ENCODE measurements at places on chromosomes 6 and 20. TPM values are rescaled to one million over a fixed set of nuclear protein-coding genes. Genes with fewer than 3 reads are reported as not detected.

GRCh38 chr6:25025248-25025918, 89.6 kb upstream of the RIPOR2 start:
- DNase-seq = no peak

DNA sequence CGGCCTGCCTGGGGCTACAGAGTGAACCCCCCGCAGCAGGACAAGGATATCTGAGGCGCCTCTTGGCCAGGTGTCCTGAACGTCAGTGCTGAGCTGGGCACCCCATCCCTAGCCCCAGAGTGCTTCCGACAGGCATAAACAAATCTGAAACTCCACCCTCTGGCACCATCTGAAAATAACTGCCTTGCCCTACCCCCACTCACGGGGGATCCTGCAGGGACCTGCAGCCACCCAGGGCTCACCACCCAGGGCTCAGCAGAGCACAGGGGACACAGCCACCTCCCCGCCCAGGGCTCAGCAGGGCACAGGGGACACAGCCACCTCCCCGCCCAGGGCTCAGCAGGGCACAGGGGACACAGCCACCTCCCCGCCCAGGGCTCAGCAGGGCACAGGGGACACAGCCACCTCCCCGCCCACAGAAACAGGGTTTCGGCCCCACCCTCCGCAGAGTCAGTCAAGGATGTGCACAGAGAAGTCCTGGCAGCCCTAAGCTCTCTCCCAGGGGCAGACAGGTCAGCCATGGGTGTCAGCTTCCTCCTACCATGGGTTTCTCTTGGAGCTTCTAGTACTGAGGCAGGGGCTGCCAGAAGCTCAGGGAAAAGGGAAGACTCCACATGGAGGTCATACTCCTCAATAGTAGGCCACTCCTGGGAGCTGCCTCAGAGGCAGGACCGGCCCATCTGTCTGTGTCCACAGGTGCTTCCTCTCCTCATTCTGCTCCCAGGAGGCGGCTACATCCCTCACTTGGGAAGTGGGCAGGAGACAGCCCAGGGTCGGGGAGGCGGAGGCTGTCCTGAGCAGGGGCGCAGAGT, 4.6 kb downstream of the UCKL1 start:
- peak; percentile 55 for DNase-seq

- DNase-seq = no peak
Measured at GRCh38 chr6:2531426-2532215, 219.1 kb downstream of the MYLK4 start.

DNA sequence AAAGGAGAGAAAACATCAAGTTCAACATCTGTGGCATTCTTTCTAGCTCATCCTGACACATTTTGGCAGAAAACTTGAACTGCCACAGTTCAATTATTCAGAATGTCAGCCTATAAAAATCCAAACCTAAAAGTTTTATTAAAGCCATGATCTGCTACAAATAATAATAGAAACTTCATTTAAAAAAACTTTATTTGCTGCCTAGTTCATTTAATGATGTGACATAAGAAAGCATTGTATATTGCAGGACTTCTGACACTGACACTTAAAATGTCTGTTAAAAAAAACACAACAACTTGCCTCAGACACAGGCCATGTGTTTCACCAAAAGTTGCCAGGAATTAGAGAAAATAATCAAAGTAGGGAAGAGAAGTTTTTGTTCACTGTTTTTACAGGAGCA, 88.3 kb upstream of the HTR1E start:
- DNase-seq = no peak

- DNase-seq = no peak
Measured at GRCh38 chr6:87660226-87660911, 41.7 kb downstream of the AKIRIN2 start.

DNA sequence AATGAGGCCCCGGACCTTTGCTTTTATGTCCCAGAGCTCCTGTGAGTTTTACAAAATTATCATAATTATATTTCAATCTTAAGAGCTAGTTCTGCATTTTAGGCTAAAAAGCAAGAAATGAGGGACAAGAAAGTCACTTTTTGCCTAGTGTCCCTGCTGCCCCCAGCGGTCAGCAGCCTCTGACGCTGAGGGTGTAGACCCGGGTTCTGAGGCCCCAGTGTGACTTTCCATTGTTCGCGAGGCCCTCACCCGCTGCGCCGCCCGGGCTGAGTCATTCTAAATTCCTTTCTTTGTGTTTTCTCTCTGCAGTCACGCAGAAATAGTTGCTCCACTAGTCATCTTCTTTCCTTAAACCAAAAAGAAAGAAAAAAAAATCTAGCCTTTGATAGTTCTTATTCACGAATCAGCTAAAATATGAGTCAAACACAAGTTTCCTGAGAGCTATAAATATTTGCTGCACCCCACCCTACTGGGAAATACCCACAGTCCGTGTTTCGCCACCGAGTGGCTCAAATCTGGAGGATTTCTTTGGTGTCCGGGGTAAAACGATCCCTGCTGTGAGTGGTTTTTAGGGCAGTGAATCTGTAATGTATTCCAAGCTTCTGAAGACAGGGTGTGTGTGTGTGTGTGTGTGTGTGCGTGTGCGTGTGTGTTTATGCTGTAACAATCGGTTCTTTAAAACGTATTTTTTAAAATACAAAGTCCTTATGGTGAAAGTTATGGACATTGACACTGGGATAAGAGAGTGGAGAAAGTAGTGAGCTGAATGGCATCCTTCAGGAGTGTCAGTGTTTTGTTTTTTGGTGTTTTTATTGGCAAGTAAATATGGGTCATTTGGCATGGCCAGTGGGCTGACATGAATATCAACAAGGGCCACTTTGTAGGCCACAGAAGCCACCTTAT, 59.7 kb upstream of the EEF1A1 start:
- DNase-seq = peak; percentile 78

- no peak for DNase-seq
Measured at GRCh38 chr6:12436683-12437082, 146.5 kb downstream of the EDN1 start.

GRCh38 chr6:52834481-52834880, 6.1 kb downstream of the GSTA5 start:
- no peak for DNase-seq

DNA sequence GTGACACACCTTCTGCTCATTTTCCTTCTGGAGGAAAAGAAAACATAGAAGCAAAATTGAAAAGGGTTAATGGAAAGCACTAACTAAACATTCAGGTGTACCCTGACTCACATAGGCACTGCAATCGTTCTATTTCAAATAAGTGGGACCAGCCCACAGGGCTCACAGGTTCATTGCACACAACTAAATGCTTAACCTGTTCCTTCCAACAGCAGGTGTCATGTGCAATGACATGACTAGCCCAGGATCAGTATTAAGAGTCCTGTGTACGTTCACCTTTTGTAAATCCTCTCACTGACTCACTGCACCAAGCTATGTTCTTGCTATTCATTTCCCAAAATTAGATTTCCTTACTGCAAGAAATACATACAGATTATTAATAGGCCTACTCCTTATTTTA, 151.3 kb downstream of the GMPR start:
- no peak for DNase-seq

GRCh38 chr20:47127546-47127945, 229.0 kb downstream of the ZMYND8 start:
- no peak for DNase-seq

- DNase-seq = no peak
Measured at GRCh38 chr6:163571730-163572129, 157.2 kb downstream of the QKI start.

DNA sequence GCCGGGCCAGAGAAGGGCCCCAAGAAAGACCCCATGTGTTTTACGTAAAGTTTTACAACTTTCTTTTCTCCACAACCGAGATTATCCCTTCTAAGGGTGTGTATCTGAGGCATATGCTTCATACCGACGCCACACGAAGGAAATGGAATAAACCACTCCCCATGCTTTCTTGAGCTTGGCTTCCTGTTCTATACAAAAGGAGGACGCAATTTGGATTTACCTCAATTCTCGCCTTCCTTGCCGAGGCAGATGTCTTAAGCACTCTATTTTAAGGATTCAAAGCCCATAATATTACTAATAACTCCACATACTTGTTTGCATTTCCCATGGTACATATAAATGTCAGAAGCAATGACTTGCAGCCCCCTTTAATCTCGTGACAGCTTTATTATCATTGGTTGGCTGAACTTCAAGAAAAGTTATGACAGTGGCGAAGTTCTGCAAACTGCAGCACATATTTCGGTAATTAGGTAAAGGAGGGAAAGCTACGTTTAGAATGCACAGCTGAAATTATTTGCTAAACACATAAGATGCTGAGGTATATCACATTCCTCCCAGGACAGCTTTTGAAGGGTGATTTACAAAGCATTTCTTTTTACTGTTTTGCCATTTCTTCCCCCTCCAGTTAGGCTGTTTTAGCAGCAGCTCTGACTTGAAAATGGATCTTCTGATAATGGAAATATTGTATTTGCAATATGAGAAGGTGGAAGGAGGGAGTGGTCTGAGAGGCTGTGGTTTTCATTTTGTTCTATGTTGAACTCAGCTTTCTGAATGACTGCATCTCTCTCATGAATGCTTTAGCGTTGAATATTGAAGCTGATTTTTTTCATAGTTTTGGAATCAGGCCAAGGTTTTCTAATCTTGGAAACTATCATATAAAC, 330.5 kb downstream of the EPHA7 start:
- no peak for DNase-seq

- DNase-seq = no peak
Measured at GRCh38 chr6:144519426-144519825, 234.3 kb downstream of the UTRN start.

GRCh38 chr20:53839423-53840176, 230.8 kb downstream of the BCAS1 start:
- DNase-seq = peak; percentile 26

DNA sequence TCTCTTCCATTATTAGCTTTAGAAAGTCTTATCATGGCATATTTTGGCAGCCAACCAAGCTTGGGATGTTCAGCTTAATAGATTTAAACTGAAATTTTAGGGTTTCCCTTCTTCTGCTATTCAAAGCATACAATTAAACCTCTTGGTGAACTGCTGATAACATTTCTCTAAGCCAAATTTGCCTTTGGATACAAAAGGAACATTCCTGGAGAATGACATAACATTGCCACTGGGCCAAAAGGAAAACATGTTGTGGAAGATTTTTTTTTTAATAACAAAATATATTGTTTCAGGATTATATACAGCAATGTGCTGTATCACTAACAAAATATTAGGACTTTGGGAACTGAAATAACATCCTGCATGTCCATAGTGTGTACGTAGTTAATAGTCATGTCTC, 215.1 kb upstream of the TBX18 start:
- DNase-seq = no peak

- no peak for DNase-seq
Measured at GRCh38 chr6:38498805-38499445, 140.8 kb downstream of the BTBD9 start.

- DNase-seq = no peak
Measured at GRCh38 chr20:46582648-46583047, 32.2 kb upstream of the OCSTAMP start.

DNA sequence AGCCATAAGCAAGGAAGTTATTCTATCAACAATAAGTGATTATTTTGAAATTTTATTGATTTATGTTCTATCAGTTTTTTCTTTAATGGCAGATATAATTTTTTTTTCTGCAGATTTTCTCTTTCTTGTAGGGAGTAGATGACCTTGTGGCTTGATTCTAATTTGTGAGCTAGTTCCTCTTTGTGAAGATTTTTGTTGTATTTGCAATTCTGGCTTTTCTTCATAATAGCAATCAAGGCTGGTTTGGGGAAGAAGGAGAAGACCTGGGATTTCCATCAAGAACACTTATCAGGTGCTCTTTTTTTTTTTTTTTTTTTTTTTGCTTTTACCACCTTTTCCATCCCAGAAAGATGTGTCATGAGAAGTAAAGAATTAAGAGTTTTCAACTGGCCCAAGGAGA, 324.2 kb upstream of the MAN1A1 start:
- DNase-seq = no peak

DNA sequence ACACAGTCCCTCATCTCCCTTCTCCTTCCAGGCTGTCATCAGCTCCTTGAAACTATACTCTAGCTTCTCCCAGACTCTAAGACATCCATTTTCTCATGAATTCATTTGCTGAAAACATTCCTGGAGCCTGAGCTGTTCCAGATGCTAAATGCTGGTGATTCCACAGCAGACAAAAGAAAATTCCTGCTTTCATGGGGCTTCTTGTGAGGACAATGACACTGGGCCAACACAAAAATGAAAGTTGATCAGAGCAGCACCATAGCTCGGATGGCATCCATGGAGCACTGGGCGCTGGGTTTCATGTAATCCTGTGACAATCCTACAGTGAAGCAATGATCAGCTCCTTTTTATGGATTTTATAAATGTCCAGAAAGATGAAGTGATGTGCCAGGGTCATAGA, 47.4 kb upstream of the STX16 start:
- DNase-seq = no peak

GRCh38 chr6:128882991-128883611, at the start of gene LAMA2:
Gene LAMA2, plus strand, starts transcription at chr6:128883138. Its CDS starts 108 bp downstream, at chr6:128883246.
- peak; percentile 91 for DNase-seq

DNA sequence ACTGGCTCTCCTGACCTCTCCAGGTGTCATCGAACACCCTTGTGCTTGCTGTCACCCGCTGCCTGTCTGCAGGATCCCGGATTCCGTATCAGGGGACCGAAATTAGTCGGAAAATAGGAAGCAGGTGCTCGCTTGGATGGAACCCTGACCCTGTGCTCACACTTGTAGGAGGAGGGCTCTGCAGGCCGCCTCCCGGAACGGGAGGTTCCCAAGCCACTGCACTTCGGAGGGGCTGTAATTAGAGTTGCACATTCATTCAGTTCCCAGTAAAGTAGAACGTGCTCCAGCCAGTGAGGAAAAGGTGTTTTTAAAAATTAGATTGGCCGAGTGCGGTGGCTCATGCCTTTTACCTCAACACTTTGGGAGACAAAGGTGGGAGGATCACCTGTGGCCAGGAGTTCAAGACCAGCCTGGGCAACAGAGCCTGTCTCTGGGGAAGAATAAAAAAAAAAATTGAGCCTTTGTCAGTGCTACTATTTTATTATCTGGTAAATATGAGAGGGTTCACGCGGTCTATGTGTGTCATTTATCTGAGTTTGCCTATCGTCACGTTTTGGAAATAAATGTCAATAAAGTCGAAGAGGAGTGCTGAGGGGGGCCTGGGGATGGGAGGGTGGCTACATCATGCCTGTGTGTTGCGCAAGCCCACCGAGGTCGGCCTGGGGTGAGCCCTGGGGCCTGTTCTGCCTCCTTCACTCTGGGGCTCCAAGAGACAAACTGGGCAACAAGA, 1.5 kb upstream of the GMEB2 start:
- no peak for DNase-seq

DNA sequence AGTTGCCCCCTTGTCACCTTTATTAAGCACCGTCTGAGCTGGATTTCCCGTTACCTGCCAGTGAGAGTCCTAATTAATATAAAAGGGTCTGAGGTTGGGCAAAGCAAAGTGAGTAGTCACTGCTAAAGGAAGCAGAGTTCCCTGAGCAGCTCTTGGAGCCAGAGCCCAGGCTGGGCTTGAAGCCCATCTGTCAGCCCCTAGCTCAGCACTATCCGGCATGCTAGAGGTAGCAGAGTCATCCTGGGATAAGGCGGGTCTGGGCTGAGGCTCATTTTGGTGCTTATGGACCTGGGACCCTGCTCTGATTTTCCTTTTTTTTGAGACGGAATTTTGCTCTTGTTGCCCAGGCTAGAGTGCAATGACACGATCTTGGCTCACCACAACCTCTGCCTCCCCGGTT, 46.2 kb downstream of the ADNP start:
- no peak for DNase-seq

BCKDHB gene
- total RNA-seq = 37.2 TPM

NEDD9 gene
- total RNA-seq = 28.1 TPM

COL9A1 gene
- total RNA-seq = 0.08 TPM

TMEM74B gene
- 4.2 TPM for total RNA-seq

RHAG gene
- total RNA-seq = 0.44 TPM

BTNL2 gene
- total RNA-seq = not detected

Measured in left ventricle myocardium inferior (tissue), 1 donor.